ENCODE measurements at places on chromosomes 5 and 9.

DNA sequence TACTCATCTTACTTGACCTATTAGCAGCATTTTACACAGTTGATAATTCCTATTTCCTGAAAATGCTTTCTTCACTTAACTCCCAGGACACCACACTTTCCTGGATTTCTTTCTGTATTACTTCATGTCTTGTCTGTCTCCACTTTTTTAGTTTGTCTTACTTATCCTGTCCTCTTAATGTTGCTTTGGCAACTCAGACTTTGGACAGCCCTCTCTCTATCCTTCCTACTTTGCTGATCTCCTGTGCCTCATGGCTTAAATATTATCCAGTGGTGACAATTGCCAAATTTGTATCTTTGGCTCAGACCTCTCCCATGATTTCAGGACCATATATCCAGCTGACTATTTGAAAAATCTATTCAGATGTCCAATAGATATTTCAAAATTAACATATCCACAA is 39.8 kb upstream of the NUDT12 start:
- DNase-seq: no peak

- DNase-seq: no peak
Observed at GRCh38 chr5:67971223-67971830, 244.2 kb upstream of the PIK3R1 start.

DNA sequence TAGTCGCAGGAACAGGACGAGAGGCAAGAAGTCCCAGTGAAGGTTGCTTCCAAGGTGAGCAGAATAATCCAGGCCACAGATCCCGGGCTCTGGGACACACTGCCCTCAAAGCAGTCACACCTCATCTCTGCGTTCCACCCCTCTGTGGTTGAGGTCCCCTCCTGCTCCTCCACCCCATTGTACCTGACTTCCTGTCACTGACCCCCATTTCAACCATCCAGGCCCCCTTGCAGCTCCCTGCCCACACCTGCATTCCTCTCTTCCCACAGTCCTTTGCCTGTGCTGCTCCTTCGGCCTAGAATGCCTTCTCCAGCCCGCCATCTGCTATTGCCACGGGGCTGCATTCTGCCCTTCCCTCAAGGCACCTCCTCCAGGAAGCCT is 73.5 kb downstream of the PAX5 start:
- no peak for DNase-seq

DNA sequence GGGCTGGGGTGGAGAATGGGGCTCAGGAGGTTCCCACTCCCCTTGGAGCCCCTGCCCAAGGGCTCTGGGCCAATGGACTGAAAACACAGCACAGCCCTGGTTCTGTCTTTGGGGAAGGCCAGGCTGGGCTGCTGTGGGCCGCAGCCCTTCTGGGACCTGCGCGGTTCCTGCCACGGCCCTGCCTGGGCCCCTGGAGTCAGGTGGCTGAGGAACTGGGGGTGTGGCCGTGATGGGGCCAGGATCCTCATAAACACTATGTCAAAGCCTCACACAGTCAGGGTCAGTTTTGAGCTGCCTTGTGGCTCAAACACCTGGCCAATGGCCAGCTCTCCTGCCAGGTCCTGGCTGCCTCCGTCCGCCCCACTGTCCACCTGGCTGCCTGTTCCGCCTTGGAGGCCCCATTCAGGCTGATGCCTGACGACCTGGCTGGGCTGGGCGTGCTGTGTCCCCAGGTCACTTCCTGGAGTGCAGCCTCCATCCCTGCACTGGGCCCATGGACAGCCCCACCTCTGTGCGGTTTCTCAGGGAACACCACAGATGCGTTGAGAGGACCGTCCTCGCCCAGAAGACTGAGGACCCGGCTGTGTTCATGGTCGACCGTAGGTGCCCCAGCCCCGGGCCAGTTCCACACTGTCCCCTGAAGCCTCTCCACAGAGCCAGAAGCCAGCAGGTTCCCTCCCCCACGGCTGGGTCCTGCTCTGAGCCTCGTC is 27.5 kb downstream of the PAEP start:
- DNase-seq: no peak

DNA sequence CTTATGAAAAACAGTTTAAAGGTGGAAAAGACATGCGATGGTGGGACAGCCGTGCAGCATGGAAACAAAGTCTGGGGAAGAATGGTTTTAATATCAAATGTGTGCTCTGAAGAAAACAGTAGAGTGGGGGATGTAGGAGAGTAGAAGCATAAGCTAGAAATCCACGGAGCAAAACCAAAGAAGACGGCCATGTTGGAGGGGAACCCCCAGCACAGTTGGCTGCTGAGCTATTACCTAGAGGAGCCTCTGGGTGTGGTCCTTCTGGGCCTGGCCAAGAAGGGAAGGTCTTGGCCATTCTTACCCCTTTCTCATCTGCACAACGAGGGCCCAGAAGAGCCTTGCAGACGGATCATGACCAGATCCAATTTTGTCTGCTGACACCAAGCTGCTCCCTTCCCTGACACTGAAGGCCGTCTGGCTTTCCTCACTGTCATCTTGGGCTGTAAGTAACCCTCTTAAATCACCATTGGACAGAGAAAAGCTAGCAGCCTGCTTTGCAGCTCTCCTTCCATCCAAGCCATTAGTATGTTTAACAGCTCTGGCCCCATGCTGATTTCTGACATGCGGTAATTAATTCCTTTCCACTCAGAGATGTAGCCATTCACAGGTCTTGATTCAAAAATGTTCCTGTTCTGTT is 189.5 kb downstream of the SEC61B start:
- no peak for DNase-seq

DNA sequence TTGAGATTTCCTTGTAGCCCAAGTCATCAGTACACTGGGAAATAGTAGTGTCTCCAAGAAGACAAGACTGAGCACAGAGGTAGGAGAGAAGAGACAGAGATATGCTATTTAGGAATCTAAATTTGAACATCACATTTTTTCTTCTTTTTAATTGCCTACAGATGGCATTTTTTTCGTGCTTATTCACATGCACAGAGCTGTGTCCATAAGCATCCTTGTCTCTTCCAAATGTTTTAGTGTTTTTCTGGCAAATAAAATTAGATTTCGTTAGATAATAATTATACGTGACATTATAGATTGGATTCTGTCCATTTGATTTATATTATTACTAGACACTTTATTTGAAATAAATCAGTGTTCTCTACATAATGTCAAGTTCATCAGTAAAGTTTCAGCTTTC is 80.9 kb downstream of the PRR16 start:
- no peak for DNase-seq

DNA sequence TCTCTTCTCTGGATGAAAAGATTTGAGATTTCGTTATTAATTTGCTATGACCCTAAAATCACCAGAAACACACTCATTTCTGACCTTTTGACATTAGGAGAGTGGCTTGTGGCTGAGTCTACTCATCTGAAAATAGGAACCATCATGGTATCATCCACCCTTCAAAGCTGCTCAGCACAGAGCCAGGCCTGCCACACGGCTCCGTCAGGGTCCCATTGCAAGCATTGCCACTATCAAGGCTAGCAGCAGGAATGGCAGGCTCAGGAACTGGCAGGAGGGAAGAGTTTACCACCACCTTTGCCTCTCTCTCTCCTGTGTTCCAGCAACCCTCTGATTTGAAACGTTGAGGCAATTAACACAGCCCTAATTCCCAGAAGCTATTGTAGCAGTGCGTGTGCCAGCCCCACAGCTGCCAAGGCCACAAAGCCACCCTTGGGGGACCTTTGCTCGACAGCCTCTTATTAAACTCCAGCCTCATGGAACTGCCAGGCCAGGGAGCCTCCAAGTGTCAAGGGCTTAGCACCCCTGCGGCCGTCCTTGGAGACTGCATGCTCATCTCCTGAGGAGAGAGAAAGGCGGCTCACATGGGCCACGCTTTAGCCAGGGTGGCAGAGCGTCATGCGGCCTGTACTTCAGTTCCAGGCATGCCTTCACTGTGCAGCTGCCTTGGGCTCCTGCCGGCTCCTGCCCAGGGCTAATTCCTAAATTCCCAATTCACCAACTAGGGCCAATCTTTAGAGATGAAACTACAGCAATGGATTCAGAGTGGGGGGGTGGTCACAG is 145.9 kb downstream of the ROR2 start:
- no peak for DNase-seq

DNA sequence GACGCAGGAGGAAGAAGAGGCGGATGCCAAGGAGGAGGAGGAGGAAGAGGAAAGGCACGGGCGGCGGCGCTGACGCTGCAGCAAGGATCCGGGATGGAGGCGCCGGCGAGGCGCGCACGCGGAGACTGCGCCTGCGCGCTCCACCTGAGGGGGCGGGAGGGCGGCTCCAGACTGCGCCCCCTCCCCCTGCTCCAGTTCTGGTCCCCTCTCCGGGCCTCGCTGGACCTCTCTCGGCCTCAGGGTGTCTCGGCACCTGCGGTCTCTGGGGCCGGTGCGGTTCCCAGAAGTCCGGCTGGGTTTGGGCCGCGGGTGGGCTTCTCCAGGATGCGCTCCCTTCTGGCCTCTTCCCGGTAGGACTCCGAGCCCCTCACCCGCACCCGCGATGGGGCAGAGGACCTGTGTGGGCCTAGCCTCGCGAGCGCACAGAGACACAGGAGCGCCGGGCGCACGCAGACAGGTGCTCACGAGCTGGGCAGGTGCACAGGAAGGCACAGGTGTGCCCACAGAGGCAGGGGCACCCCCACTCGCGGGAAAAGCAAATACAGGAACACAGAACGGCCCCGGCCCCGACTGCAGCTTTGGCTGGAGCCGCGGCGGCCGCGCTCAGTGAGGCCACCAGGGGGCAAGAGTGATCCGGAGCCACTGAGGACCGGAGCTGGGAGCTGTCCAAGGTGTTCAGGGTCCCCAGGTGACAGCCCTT is at the start of gene NPDC1:
Gene NPDC1 (minus strand): TSS at position 90 of the 700 bp plus-strand sequence. CDS start 188 bp downstream, outside the sequence.
- peak; percentile 61 for DNase-seq

DNA sequence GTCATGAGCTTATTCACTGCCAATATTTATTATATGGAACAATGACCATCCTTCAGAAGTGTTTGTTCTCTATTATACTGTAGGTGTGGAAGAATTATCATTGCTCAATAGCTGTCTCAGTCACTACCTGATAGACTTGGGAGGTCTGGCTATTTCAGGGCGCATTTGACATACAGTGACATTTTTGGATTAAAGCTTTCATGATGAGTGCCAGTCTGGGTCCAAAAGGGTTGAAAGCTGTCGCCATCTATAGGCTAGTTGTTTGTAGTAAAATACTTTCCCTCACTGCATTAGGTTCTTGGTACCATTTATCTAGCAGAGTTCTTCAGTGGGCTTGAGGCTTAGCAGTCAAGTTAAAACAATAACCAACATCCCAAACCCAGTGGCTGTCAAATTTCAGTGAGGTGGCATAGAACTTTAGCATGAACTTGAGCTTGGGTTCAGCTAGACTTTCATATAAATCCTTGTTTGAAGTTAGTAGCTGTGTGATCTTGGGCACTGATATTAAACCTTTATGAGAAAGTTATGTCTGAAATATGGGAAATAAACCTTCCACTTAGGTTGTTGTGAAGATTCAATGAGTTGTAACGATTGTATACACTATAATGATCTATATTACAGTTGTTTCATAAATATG is 110.5 kb upstream of the CDKN2B start:
- no peak for DNase-seq

- no peak for DNase-seq
Observed at GRCh38 chr5:7794311-7794710, 56.6 kb downstream of the CFAP90 start.

DNA sequence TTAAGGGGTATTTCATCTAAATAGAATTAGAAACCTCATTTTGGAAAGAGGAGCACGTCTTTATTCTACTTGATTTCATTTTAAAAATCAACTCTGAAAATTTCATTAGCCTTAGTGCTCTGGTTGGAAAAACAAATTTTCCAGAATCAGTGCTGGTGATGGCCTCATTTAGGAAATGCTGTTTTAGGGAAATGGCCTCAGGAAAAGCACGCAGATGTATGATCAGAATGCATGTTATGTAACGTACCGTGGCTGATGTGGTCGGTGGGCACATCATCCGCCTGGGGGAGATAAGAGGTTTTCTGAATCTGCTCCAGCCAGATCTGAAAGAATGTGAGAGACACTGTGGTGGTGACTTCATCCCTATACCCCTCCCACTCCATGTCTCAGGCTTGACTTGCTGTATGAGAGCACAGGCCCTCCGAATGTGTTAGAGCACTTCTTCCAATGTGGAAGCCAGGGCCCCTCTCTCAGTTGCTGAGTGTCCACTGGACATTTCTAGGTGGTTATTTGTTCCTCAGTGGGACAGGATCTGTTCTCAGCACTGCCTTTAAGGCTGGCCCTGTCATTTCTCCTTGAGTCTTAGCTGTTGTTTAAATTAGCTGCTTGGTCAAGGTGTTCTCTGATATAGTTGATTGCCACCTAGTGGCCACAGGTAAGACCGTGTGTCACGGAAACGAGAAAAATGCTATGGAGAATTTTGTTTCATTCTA is 96.5 kb downstream of the ARHGAP26 start:
- DNase-seq: no peak

Data from stimulated activated CD8-positive, alpha-beta memory T cell treated with anti-CD3 and anti-CD28 coated beads, Interleukin-12 subunit alpha, Interleukin-12 subunit beta, amount 100 ng/mL, for 1 hour (primary cell).